Activated naive CD8-positive, alpha-beta T cell treated with anti-CD3 and anti-CD28 coated beads, Interleukin-2, amount 50 U/mL, for 16 hours (primary cell): ENCODE measurements at places on chromosomes 6 and 20.

GRCh38 chr6:146923205-146923833 is 280.9 kb upstream of the STXBP5 start:
- DNase-seq: no peak

GRCh38 chr6:14091339-14091978 is 26.1 kb upstream of the CD83 start:
- no peak for DNase-seq

- no peak for DNase-seq
Measured at GRCh38 chr6:68901044-68901443, 266.0 kb downstream of the ADGRB3 start.

DNA sequence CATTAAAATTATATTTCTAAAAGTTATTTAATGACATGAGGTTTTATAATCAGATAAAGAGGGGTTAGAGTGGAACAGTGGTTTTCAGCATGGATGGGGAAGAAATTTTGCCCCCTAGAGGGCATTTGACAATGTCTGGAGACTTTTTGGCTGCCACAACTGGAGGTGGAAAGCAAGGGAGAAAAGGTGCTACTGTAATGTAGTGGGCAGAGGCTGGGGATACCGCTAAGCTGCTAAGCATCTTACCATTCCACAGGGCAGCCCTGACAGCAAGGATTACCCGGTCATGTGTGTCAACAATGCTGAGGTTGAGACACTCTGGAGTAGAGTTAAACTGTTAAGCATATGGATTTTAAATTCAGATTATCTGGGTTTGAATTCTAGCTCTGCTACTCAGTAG is 52.9 kb upstream of the FABP7 start:
- DNase-seq: no peak

- DNase-seq: no peak
Measured at GRCh38 chr6:159446340-159446739, 246.7 kb downstream of the SOD2 start.

DNA sequence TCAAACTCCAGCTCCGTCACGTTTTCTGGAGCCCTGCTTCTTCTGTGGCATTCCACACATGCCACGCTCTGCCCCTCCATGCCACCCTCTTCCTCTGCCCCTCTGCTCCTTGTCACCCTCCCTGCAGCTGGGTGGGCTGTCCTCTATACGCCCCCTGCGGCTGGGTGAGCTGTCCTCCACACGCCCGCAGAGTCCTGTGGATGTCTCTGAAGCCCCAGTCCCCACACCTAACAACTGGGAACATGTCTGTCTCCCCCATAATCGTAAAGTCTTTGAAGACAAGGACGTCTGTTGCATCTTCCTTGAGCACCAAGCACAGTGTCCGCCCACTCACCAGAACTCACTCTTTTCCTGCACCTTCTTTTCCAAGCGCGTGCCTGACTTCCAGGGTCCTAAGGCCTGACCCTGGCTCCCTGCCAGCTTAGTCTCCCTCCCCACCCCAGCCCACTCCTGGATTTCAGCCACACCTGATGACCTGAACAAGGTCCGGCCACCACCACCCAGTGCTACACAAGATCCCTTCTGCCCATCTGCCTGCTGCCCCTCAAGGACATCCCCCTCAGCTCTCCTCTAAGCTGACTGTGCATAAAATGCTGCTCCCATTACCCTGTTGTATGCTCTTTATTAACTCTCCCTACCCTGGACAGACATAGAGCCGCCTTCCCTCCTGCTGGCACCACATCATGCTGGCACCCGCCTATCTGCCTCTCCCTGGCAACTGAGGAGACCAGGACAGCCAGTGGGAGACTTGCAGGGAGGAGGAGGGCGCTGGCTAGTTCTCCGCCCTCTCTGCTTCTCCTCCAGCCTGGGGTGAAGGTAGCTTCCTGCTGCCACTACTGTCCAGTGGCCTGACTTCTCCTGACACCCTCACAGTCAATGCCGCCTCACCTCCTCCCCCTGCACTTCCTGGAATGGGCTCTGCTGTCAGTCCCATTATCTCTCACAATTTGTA is 10.7 kb upstream of the PRR18 start:
- no peak for DNase-seq

GRCh38 chr6:168597471-168597875 is 156.5 kb downstream of the SMOC2 start:
- DNase-seq: no peak

- DNase-seq: no peak
Measured at GRCh38 chr20:52269321-52269720, 77.7 kb upstream of the ZFP64 start.

DNA sequence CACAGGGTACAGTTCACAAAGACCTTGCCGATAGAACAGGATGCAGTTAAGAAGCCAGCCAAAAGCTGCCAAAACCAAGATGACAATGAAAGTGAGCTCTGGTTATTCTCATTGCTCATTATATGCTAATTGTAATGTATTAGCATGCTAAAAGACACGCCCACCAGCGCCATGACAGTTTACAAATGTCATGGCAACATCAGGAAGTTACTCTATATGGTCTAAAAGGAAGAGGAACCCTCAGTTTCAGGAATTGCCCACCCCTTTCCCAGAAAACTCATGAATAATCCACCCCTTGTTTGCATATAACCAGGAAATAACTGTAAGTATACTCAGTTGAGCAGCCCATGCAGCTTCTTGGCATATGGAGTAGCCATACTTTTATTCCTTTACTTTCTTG is 748.7 kb downstream of the QKI start:
- DNase-seq: no peak

- no peak for DNase-seq
Measured at GRCh38 chr6:36746251-36746650, 48.6 kb downstream of the RAB44 start.

DNA sequence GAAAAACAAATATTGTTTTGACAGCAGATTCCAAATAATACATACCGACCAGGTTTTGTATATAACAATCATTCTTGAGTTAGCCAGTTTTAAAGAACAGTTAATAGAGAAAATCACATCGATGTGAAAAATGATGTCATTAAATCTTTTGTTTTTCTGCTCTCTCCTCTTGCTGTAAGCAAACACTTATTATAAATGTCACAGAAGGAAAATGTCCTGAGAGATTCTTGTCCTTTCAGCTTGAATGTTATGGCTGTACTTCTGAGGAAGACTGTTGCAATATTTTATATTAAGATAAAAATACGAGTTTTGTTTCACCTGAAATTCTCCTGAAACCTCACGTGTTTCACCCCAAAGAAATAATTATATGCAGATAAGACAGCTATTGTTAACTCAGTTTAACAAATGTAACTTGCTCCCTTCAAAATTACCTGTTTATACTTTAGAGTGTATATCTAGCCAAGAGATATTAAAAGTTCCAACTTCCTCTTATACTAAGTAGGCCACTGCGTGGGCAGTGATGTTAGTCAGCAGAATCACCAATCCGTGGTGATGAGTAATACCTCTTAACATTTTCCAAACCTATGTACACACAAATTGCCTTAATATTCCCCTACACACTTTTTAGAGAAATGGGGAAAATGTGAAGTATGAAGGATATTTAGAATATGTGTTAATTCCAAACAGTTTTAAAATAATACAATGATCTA is 1111.4 kb upstream of the CITED2 start:
- no peak for DNase-seq

GRCh38 chr20:2295886-2296515 is at the start of gene TGM3:
TGM3 (plus strand) TSS chr20:2296001; CDS start chr20:2296064, 63 bp downstream.
- DNase-seq: no peak

GRCh38 chr6:100212131-100212530 is 218.1 kb upstream of the MCHR2 start:
- DNase-seq: no peak

DNA sequence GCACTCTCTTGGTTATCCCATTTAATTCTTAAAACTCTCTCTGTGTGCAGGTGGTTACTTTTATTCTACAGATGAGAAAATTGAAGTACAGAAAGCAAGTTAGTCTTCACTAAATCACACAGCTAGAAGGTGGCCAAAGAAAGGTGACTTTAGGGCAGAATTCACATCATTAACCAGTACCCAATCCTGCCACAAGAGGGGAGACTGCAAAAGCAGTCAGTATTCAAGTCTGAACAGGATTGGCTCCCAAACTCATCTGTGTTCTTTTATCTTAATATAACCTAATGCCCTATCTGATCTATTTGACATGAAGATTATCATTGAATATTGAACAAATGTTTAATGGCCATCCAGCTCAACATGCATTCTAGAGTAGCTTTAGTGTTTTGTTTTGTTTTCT is 225.3 kb upstream of the FAM83B start:
- no peak for DNase-seq

GRCh38 chr6:20033697-20034407 is 178.4 kb downstream of the MBOAT1 start:
- DNase-seq: no peak

DNA sequence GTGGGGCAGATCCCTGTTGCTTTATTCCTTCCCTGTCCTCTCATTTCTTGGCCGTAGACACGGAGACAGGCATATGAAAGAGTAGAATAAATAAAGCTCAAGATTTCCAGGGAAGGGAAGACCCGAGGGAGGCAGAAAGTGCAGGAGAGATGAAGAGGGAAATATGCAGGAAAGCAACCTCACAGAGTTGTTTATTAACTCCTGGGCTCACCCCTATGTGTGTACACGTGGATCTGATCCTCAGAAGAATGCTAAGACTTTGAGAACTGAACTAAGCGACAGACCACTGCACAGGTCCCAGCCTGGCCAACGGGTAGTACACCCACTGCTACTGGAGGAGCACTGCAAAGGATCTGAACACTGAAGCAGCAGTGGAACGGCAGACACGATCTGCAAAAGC is 156.2 kb downstream of the KIF16B start:
- no peak for DNase-seq

GRCh38 chr6:31272836-31273626 is 1.1 kb upstream of the HLA-C start:
- DNase-seq: no peak

DNA sequence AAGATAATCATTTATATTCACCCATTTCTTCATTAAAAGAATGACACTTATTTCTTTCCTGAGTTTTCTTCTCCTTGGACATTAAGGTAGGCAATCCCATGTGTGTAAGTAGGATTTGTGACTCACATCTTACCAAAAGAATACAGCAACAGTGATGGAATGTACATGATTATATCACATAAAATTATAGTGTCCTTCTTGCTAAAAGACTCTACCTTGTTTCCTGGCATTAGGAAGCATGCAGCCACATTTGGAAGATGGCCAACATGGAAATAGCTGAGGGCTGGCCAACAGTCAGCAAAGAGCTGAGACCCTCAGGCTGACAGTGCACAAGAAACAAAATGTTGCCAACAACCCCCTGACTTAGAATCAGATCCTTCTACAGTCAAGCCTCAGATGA is 327.9 kb upstream of the MARCKS start:
- no peak for DNase-seq

GRCh38 chr20:1327241-1327653 is 1.7 kb downstream of the SDCBP2 start:
- DNase-seq: no peak

- DNase-seq: no peak
Measured at GRCh38 chr6:11096109-11096508, 2.5 kb downstream of the SMIM13 start.

GRCh38 chr6:57221191-57221935 is 744 bp downstream of the RAB23 start:
- DNase-seq: no peak

DNA sequence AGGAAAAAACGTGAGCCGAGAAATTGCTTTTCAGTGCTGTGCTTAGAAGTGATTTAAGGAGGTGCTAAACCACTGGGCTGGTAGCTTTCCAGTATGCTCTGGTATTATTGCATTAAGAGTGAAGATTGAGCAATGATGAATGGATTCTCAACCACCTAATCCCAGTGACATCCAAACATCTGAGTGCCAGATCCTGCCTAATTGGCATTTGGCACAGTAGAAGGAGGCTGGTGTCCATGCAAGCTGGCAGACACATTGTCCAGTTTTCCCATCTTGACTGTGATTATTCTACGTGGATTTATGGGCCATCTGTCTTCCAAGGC is 398.0 kb upstream of the PLCB4 start:
- DNase-seq: no peak

DNA sequence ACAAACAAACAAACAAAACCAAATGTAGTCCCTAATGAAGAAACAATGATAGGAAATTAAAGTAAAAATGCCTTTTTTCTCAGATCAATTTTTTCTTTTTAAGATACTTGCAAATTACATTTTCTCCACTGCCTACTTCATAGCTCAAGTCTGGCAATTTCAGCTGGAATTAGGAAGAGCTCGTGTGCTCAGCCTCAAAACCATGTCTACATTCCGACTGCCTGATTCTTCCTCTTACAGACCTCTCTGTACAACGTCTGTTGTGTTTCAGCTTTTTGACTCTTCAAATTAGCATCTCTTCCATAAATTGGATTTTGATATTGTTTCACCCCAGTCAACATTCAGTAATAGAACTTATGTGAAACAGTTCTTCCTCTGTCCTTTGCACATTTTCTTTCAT is 9.3 kb upstream of the EDN1 start:
- no peak for DNase-seq

DNA sequence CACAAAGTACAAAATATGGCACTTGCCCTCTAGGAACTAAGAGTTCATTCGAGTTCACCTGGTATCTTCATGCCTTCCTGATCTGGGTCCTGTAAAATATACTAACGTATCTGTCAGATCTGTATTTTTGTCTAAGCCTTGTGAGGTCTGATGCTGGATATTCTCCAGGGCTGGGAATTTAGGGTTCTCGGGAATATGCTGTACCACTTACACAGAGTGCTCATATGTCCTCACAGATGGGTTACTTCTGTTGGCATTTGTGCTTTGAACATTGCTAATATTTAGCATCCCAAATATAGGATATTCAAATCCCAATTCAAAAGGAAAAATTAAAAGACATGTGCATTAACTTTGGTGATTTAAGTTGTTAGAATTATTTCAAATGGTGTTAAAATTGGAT is 122.0 kb downstream of the DNAH8 start:
- no peak for DNase-seq

DNA sequence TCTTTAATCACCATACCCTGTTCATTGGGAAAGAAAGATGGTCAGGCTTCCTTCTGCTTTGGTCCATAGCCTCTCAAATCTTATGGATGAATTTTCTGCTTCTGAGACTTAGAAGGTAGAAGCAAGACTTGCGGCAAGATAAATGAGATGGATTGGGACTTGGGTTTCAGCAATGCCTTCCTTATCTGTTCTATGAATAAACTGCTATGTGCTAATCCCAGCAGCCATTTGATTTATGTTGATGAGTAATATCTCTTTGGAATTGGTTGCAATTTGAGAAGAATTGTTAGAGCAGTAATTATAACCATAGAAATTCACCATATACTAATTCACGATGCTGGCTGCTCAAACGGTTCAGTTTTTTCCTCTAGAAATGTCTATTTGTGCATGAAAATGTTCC is 48.3 kb downstream of the TXLNB start:
- DNase-seq: no peak
